ENCODE measurements at places on chromosomes 2 and 18.
A peak's percentile ranks its signal among the peaks of the same experiment; 100 is the strongest.

DNA sequence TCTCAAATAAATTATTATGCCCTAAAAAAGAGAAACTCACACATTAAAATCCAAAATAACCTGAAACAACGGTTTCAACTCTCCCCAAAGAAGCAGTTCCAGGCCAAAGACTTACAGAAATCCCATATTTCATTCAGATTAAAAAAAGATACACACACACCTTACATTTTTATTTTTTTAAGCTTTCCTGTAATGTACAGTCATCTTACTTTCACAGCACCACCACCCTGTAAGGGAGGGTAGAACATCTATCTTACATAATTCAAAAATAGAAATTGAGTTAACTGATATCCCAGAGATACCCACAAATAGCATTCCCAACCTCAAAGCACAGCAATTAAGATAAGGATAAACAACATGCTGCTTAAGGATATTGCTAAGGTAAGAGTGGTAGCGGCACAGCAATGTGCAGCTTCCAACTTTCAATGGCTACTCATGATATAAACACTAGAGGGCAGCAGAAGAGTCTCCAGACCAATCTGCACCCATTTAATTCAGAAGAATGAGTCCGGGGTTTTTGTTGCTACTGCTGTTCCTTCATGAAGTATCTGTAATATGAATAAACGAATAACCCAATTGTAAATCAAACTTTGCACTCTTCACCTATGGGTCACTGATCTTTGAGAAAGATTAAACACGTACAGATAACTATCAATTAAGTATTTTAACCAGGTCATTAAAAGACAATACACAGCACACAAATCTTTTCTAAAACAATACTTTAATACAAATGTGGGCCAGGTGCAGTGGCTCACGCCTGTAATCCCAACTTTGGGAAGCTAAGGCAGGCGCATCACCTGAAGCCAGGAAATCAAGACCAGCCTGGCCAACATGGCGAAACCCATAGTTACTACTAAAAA lies 11.3 kb downstream of the GFPT1 start:
- DNase-seq, result no peak

DNA sequence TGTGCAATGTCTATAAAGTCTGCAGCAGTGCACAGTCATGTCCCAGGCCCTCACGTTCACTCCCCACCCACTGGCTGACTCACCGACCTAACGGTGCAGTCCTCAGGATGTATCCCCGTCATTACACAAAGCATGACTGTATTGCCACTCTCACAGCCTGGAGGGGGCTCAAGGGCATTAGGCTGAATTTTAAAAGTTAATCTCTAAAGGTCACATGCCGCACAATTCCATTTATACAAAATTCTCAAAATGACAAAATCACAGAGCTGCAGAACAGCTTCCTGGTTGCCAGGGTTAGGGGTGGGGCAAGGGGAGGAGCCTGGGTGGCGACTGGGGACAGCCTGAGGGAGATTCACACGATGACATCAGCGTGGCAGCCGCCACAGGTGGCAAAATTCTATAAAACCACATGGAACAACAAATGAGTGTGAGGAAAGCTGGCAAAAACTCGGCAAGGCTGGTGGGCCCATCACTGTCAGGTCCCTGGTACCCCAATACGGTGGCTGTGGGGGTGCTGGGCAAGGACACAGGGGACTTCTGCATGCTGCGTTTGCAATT lies 97.6 kb downstream of the NDUFA10 start:
- peak; percentile 84 for DNase-seq

DNA sequence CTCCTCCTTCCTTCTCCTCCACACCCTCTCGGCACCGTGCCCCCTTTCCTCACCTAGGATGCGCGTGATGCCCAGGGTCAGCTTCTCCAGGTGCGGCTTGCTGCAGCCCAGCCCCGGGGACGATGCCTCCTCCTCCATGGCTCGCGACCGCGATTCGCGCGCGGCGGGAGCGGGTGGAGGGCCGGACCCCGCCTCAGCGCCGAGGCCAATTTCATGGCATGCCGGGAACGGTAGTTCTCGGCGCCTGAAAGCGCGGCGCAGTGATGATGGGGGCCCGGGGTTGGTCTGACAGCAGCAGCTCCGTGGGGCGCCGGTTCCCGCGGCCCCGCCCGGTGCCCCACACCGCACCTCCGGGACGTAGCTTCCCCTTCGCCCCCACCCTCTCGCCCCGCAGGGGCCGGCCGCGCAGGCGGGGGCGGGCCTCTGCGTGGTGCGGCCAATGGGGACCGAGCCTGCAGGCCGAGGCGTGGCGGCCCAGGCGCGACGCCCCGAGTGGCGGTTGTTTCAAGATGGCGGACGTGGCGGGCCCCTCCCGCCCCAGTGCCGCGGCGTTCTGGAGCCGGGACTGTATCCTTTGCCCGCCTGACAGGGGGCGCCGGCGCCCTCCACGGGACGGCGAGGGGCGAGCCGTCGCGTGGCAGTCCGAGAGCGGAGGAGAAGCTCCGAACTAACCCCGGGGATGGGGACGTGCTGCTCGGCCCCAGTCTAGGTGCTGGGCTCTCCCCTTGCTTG lies at the start of the genes KIAA1328 and TPGS2:
Gene KIAA1328 (plus strand): TSS at position 498 of the 732 bp plus-strand sequence. CDS start 12 bp downstream, at position 510.
Gene TPGS2 (minus strand): TSS at position 373 of the 732 bp plus-strand sequence. CDS start 235 bp downstream, at position 138.
- peak; percentile 82 for DNase-seq

DNA sequence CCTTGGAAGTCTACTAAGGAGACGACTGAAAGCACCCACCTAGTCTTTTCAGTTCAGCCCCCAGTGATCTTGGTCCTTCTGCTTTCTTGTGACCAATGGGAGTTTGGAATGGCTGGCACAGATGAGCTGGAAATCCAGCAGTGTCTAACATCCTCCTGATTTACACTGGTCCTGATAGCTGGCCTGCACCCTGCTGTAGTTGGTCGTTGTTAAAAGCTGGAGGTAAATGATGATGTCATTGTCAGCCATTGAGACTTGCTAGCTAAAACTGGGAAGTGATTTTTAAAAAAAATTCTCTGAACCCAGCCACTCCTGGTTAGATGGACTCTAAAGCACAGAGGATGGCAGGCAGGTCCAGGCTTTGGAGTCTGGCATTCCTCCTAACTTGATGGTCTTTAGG lies 19.3 kb downstream of the CCT7 start:
- no peak for DNase-seq

DNA sequence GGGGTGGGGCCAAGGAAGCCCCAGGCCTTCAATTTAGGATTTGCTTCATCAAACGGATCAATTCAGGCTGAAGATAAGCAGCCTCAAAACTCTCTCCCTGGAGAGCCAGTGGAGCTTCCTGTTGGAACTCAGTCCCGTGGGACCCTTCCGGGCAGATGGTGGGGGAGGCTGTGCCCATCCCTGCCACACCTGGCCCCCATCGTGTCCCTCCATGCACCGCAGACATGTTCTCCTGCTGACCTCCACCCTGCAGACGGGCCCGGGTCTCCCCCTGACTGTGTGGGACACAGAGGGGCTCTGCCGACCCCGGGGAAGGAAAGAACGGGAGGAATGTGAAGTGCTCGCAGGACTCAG lies 144.2 kb downstream of the TPO start:
- no peak for DNase-seq
